ENCODE measurements at places on chromosomes 13 and 19. TPM values are rescaled to one million over a fixed set of nuclear protein-coding genes. Genes with fewer than 3 reads are reported as not detected.

NFKBIB gene
- 21.8 TPM for total RNA-seq

PRRG2 gene
- 0.38 TPM for total RNA-seq

PSG3 gene
- not detected for total RNA-seq

FGF22 gene
- total RNA-seq, result not detected

PABPC3 gene
- total RNA-seq, result not detected

RGS9BP gene
- 0.69 TPM for total RNA-seq

WDR87 gene
- total RNA-seq, result not detected

RAB3A gene
- 1.7 TPM for total RNA-seq

OR7D2 gene
- 0.17 TPM for total RNA-seq

CYP2F1 gene
- total RNA-seq, result not detected

KLK14 gene
- not detected for total RNA-seq

ZNF284 gene
- 3.0 TPM for total RNA-seq

SLC8A2 gene
- 0.06 TPM for total RNA-seq

C19orf38 gene
- total RNA-seq, result not detected

KIR3DL1 gene
- total RNA-seq, result not detected

GNA15 gene
- total RNA-seq, result 0.40 TPM

PRSS57 gene
- total RNA-seq, result not detected

EDDM13 gene
- total RNA-seq, result not detected

EID2B gene
- total RNA-seq, result 4.8 TPM

SH2D3A gene
- not detected for total RNA-seq

GAPDHS gene
- not detected for total RNA-seq

ZNF737 gene
- 13.3 TPM for total RNA-seq

ANGPTL8 gene
- total RNA-seq, result not detected

PRKCG gene
- total RNA-seq, result not detected

ZNF649 gene
- 8.7 TPM for total RNA-seq

SULT2A1 gene
- total RNA-seq, result not detected

FLT3 gene
- not detected for total RNA-seq

Data from LHCN-M2 (cell line).